Activated CD4-positive, alpha-beta T cell treated with anti-CD3 and anti-CD28 coated beads, Interleukin-2, amount 50 U/mL, for 1 hour (primary cell): ENCODE measurements at places on chromosomes 1 and 21.

GRCh38 chr21:38679534-38679933 lies 126.2 kb upstream of the ETS2 start:
- DNase-seq: no peak

GRCh38 chr1:116193768-116194167 lies 82.6 kb downstream of the MAB21L3 start:
- no peak for DNase-seq

- no peak for DNase-seq
Observed at GRCh38 chr1:168421399-168422004, 122.3 kb downstream of the XCL2 start.

DNA sequence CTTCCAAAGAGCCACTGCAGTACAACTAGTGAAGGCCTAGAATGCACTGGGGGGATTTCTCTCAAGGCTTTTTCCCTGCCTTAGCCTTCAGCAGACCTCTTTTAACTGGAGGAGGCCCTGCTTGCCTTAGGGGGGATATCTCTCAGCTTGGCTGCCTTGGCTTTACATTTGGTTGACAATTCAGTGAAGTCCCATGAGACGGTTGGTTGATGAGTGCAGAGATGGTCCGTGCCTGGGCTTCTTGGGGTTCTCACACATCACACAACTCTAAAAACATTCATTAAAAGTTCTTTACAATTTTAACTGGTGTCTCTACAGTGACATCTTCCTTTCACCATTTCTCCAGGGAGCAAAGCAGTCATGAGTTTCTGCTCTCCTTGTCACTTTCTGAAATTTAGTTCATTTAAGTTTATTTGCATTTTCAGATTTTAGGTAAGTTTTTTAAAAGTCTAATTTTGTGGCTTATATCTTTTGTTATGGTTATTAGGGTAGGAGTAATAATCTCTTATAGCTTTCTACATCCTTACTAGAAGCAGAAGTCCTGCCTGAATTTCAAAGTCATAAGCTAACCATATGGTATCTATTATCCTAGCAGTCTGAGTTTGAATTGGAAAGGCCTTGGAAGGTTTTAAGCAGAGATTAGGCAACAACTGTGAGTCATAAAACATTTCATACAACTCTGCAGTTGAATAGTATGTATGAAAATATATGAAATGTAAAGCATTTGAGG lies 487.6 kb downstream of the DPYD start:
- no peak for DNase-seq

DNA sequence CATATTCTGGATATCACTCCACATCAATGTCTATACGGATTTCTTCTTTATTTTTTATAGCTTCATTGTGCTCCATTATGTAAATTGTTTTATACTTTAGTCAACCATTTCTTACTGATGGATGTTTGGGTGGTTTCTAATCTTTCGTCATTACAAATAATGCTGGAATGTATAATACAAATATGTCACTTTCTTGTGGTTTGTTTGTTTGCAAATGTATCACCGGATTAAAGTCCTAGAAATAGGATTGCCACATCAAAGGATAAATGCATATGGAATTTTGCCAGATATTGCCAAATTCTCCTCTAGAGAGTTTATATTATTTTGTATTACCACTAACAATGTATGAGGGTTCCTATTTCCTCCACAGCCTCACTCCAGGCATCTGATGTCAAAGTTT lies 48.7 kb upstream of the PRDM2 start:
- DNase-seq: no peak
